ENCODE measurements at places on chromosomes 12 and 14.

DNA sequence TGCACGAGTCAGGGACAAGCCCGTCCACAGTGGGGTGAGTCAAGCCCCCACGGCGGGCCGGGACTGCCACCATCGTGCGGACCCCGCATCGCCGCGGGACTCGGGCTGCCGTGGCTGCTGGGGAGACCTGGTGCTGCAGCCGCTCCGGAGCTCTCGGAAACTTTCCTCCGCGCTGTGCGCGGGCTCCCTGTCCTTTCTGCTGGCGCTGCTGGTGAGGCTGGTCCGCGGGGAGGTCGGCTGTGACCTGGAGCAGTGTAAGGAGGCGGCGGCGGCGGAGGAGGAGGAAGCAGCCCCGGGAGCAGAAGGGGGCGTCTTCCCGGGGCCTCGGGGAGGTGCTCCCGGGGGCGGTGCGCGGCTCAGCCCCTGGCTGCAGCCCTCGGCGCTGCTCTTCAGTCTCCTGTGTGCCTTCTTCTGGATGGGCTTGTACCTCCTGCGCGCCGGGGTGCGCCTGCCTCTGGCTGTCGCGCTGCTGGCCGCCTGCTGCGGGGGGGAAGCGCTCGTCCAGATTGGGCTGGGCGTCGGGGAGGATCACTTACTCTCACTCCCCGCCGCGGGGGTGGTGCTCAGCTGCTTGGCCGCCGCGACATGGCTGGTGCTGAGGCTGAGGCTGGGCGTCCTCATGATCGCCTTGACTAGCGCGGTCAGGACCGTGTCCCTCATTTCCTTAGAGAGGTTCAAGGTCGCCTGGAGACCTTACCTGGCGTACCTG, 1.1 kb downstream of the PDE3A start:
- DNase-seq: no peak

GRCh38 chr14:73295198-73295796, 58.0 kb downstream of the PAPLN start:
- no peak for DNase-seq

DNA sequence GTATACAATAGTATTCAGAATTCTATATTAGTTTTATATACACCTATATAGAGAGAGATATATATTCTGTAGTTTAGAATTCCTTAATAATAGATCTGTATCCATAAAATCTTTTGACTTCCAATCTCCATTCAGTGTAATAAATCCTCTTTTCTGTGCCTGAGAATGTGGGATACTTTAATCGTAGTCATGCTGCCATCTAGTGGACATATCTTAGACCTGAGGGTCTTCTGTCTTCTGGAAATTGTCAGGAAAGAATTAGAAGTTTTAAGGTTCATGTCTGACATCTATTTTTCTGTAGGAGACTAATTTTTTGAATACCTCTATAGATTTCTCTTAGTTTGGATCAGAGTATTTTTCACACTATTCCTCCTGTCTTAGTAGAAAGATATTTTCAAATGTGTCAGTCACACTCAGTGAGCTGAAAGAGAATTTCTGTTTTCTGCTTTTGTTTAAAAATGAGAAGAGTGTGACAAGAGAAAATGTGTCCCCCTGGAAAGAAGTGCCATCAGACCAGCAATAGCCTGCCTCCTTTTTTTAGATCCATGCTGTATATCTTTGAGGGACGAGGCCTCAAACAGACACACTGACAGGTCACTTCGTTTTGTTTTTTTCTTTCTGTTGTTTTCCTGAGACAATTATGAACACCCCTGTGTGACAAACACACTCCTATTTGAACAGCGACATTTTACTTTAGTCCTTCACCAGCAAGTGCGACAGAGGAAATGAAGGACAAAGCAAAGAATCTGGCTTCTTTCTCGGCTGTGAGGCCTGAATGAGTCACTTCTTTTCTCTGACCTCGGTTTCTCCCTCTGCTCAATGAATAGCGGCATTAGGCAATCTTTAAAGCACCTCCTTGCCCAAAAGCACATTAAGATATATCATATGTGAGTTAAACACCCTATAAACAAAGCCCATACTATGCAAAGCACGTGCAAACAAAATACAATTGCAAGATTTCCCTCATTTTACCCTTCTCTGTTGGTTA, 96.3 kb downstream of the GALC start:
- no peak for DNase-seq

- no peak for DNase-seq
Measured at GRCh38 chr12:63075376-63076060, 75.5 kb downstream of the AVPR1A start.

- no peak for DNase-seq
Measured at GRCh38 chr12:95700316-95700785, 90.2 kb downstream of the NTN4 start.

DNA sequence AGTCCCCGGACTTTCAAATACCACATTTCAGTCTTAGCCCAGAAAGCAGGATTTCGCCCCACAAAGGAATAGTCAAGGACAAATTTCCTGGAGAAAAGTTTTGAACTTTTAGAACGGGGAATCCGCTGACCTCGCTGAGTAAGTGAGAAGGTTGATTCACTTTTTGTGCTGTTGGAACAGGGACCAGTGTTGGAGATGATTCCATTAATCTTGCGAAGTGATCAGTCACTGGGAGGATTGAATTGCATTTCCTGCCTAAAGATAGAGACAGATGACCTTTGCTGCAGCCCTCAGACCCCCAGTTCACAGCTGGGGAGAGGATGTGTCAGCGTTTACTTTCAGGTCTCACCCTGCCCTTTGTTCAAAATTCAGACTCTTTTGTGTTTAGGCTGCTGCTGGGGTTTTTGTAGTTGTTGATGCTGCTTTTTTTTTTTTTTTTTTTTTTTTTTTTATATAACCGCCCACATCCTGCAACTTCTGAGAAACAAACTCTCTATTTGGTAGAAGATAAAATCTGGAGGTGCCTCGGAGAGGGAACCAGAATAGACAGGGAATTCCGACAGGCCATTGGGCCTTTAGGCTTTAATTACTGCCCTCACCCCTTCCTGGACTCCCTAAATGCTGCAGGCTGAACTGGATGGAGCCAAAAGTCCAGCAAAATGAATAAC, 9.8 kb upstream of the KDM2B start:
- peak; percentile 22 for DNase-seq

GRCh38 chr14:35333264-35333730, 41.1 kb downstream of the PSMA6 start:
- no peak for DNase-seq

DNA sequence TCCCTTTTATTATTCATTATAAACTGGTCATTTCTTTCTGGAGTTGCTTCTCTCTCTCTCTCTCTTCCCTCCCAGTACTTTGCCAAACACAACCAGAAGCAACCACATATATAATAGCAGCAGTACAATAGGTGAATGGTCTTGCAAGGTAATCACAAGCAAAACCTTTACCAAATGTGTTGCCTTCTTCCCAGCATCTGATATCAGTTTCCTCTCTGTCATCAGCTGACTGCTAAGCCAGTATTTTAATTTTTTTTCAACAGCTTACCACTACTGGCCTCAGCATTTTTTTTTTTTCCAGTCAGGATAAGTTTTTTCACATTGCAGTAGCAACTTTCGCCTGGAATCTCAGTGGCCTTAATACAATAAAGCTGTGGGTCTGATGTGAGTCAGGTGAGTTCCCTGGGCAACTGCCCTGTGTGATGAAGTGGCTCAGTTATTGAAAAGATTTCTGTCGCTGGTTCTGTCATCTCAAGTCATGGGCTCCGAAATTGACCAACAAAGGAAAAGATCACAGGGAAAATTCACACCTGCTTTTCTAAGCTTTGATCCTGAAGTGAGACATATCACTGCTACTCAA, 282.5 kb upstream of the AMIGO2 start:
- DNase-seq: no peak

- no peak for DNase-seq
Measured at GRCh38 chr14:85471744-85472143, 58.2 kb upstream of the FLRT2 start.

GRCh38 chr12:57874166-57875108, 27.9 kb upstream of the CTDSP2 start:
- DNase-seq: no peak

DNA sequence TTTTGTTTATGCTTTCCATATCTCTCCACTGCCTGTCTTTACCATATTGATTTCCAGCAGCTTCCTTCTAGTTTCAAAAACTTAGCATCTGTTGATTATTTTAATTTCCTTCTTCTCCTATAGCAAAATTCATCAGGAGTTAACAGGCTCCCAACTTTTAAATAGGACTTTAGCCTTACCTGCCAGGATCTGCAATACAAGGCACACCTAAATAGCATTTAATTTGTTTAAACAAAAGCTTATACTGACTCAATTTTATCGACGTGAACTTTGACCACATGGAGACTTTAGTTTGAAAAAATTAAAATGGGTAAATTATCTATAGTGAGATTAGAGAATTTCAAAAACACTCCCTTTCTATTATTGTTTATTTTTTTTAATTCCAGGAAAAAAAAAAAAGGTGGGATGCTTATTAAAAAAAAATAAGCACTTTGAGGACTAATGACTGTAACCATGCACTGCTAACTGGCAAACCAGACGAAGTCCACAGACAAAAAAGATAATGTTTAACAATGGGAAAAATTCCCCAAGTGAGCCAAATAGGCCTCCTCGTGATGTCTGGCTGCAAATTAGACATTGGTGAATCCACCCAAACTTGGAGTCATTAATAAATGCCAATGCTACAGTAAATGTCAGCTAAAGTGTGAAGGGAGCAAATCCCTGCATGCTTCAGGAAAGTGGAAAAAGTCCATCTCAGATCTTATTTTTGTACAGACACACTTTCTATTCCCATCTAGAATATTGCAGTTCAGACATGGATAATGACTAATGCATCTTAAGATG, 40.7 kb downstream of the RMST start:
- no peak for DNase-seq

GRCh38 chr14:96383445-96383844, 8.5 kb upstream of the AK7 start:
- no peak for DNase-seq

DNA sequence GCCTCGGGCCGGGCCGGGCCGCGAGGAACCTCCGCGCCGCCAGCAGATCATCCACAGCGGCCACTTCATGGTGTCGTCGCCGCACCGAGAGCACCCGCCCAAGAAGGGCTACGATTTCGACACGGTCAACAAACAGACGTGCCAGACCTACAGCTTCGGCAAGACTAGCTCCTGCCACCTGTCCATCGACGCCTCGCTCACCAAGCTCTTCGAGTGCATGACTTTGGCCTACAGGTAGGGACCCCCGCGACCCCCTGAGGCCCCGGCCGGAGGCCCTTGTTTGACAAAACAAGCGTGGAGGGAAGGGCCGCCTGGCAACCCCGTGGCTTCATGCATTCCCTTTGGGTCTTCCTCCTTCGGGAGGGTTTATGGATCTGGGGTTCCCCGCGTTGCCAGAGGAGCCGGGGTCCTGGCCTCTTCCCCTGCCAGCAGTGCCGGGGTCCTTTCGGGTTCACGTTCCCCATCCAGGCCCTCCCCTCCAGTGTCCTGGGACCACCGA, 526 bp downstream of the MLXIP start:
- DNase-seq: no peak

- no peak for DNase-seq
Measured at GRCh38 chr14:55699131-55700057, 119.4 kb downstream of the KTN1 start.

- no peak for DNase-seq
Measured at GRCh38 chr12:84079626-84080025, 833.0 kb downstream of the SLC6A15 start.

- no peak for DNase-seq
Measured at GRCh38 chr12:66403746-66404145, 101.5 kb downstream of the HELB start.

- no peak for DNase-seq
Measured at GRCh38 chr14:103312006-103312635, 21.9 kb upstream of the EIF5 start.

DNA sequence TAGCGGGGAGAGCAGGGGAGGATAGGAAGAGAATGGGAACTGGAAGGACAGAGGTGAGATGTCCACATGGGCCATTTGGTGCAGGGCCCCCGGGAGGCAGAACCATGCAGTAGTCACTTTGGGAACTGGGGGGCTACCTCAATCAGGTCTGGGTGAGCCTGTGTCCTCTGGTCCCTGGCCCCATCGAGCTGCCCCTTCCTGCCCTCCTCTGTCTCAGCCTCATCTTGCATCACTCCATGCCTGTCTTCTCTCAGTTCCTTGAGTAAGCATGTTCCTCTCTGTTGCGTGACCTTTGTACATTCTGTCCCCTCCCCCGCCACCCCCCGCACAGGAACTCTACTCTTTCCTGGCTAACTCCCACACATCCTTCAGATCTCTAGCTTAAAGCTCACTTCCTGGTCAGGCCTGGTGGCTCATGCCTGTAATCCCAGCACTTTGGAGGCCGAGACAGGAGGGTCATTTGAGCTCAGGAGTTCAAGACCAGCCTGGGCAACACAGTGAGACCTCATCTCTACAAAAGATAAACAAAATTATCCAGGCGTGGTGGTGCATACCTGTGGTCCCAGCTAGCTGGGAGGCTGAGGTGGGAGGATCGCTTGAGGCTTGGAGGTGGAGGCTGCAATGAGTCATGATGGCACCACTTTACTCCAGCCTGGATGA, 23.2 kb downstream of the FOS start:
- DNase-seq: no peak

Data from activated CD8-positive, alpha-beta memory T cell treated with anti-CD3 and anti-CD28 coated beads for 1 hour (primary cell).